ENCODE measurements at places on chromosomes 7 and 10. TPM values are rescaled to one million over a fixed set of nuclear protein-coding genes. Genes with fewer than 3 reads are reported as not detected.

Gene LIMK1
- polyA plus RNA-seq: 5.9 TPM

Gene RNF32
- polyA plus RNA-seq: 0.43 TPM

Gene GJD4
- not detected for polyA plus RNA-seq

Gene SNX10
- 0.44 TPM for polyA plus RNA-seq

Gene NME8
- polyA plus RNA-seq: not detected

Gene CRPPA
- polyA plus RNA-seq: 0.22 TPM

Gene CAV2
- 25.1 TPM for polyA plus RNA-seq

Gene RHEB
- polyA plus RNA-seq: 48.5 TPM

Data from esophagus (tissue), 2 donors.